Tibial artery (tissue), 4 donors: ENCODE measurements at places on chromosomes 16 and 17.
A peak's percentile ranks its signal among the peaks of the same experiment; 100 is the strongest.

GRCh38 chr16:68488554-68488953, 40.2 kb upstream of the SMPD3 start:
- H3K4me3 ChIP-seq = no peak overlapping the region
- peaks cover 38% of the 10 kb centered on the region for H3K27me3 ChIP-seq
- no peak for DNase-seq
- no peak overlapping the region for H3K27ac ChIP-seq
- no peaks in the 10 kb centered on the region for H3K36me3 ChIP-seq

DNA sequence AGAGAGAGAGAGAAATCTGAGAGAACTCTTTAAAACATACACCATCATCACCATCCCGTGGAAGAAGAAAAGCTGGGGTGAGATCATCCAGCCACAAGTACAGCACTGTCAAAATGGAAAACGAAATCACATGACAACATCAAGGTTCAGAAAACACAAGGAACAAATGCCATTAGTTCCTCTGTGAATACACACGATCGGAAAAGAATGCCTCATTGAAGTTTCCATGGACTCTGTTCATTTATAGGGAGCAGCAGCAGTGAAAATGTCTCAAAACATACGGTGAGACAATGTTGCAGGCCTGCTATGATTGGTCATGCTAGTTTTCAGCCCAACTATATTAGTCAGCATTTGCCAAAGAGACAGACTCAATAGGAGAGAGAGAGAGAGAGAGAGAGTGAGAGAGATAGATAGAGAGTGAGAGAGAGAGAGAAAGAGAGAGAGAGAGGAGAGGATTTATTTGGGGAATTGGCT, 4.4 kb downstream of the CFAP97D1 start:
- no peaks in the 10 kb centered on the region for H3K36me3 ChIP-seq
- H3K4me3 ChIP-seq = no peak overlapping the region
- no peak overlapping the region for H3K27ac ChIP-seq
- H3K27me3 ChIP-seq = peaks cover 4% of the 10 kb centered on the region
- H3K4me1 ChIP-seq = no peaks in the 10 kb centered on the region
- no peak for DNase-seq

- H3K4me1 ChIP-seq = peaks cover 11% of the 10 kb centered on the region
- DNase-seq = no peak
- H3K27me3 ChIP-seq = no peaks in the 10 kb centered on the region
- H3K27ac ChIP-seq = no peak overlapping the region
- no peak overlapping the region for H3K4me3 ChIP-seq
- no peaks in the 10 kb centered on the region for H3K36me3 ChIP-seq
These were observed 35.8 kb downstream of the METRNL start for GRCh38 chr17:83115202-83115651.

DNA sequence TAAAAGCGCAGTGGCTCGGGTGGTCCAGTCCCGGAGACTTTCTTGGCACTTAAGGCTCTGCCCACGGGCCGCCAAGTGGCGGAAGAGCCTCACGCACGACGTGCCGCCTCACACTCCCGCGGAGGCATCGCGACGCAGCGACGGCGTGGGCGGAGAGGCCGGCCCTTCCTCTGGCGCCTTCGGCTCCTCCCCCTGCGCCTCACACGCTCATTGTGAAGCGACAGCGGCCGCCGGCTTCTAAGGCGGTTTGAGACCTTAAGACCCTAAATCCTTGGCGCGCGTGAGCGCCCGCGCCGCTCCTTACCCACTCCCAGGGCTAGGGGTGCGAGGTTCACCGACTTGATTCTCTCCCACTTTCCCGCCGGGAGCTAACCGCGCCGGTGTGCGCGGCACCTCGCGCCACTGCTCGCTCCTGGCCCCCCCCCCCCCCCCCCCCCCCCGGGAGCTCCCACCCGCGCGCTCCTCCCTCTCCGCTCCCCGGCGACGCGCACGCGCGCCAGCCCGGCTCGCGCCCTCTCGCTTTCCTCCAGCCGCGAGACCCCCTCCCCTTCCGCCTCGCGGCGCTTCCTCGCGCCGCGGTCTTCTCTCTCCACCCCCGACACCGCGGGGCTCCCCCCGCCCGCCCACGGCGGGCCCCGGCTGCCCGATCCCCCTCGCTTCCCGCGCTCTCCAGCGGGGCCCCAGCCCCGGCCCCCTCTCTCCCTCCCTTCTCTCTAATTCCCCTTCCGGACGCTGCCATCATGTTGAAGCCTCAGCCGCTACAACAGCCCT, at the start of gene ATXN2L:
Gene ATXN2L, plus strand, starts transcription at position 480 of the 771 bp plus-strand sequence. Its CDS starts 261 bp downstream, at position 741.
- H3K27me3 ChIP-seq = no peaks in the 10 kb centered on the region
- peak within 1 kb of the TSS; percentile 89 for H3K4me3 ChIP-seq
- H3K36me3 ChIP-seq = peaks cover 21% of the 10 kb centered on the region

DNA sequence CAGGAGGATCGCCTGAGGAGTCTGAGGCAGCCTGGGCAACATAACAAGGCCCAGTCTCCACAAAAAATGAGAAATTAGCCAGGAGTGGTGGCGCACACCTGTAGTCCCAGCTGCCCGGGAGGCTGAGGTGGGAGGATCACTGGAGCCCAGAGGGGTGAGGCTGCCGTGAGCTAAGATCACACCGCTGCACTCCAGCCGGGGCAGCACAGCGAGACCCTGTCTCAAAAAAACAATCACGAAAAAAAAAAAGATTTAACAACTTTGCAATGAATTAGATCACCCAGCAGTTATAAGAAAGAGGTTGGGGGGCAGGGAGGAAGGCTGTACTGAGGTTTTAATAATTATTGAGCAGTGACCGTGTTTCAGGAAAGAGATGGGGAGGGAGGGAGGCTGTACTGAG, 49.4 kb downstream of the RPH3AL start:
- H3K4me3 ChIP-seq = no peak overlapping the region
- H3K4me1 ChIP-seq = no peaks in the 10 kb centered on the region
- no peak for DNase-seq

DNA sequence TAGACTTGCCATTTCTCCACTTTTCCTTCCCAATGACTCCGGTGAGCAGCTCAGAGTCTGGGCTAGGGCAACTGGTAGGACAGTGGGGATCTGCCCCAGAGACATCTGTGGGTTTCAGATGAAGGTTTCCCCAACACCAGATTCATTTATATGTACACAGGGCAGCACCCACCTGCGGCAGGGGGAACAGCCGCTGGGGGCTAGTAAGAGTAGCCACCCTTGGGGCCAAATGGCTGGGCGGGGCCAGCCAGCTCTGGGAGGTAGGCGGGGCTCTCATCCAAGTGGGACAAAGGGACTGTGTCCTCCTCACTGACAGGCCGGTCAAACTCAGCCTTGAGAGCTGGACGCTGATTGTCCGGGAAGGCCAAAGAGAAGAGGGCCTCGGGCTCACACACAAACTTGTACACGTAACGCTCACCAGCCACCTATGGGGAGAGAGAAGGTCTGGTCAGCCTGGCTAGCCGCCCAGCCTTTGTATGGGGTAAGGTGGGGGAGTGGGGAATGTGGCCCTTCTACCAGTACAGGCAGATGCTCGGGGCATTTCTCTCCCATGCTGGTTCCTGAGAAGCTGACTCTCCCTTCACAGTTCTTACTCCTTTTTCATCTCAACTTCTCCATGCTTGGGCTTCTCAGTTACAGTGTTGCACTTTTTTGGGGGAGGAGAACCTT, 17.7 kb downstream of the ETV4 start:
- peaks cover 50% of the 10 kb centered on the region for H3K36me3 ChIP-seq
- H3K27ac ChIP-seq = no peak overlapping the region
- DNase-seq = no peak
- H3K4me3 ChIP-seq = no peak overlapping the region
- H3K4me1 ChIP-seq = peaks cover 15% of the 10 kb centered on the region

GRCh38 chr16:59048876-59049275, 314.8 kb upstream of the GOT2 start:
- H3K27me3 ChIP-seq = no peaks in the 10 kb centered on the region
- no peak overlapping the region for H3K27ac ChIP-seq
- H3K36me3 ChIP-seq = no peaks in the 10 kb centered on the region
- H3K4me3 ChIP-seq = no peak overlapping the region
- H3K4me1 ChIP-seq = no peaks in the 10 kb centered on the region

GRCh38 chr17:77534137-77534536, 393.4 kb downstream of the SEC14L1 start:
- no peak overlapping the region for H3K27ac ChIP-seq
- H3K4me3 ChIP-seq = no peak overlapping the region
- H3K27me3 ChIP-seq = no peaks in the 10 kb centered on the region
- no peaks in the 10 kb centered on the region for H3K36me3 ChIP-seq
- DNase-seq = no peak
- H3K4me1 ChIP-seq = no peaks in the 10 kb centered on the region

GRCh38 chr17:41651625-41652460, 27.5 kb upstream of the KRT17 start:
- peaks cover 25% of the 10 kb centered on the region for H3K4me1 ChIP-seq
- H3K4me3 ChIP-seq = peak overlapping the region; percentile 18
- no peaks in the 10 kb centered on the region for H3K27me3 ChIP-seq

GRCh38 chr16:67294938-67295361, 15.6 kb downstream of the PLEKHG4 start:
- no peak for DNase-seq
- no peaks in the 10 kb centered on the region for H3K36me3 ChIP-seq
- no peaks in the 10 kb centered on the region for H3K27me3 ChIP-seq
- no peak overlapping the region for H3K27ac ChIP-seq

DNA sequence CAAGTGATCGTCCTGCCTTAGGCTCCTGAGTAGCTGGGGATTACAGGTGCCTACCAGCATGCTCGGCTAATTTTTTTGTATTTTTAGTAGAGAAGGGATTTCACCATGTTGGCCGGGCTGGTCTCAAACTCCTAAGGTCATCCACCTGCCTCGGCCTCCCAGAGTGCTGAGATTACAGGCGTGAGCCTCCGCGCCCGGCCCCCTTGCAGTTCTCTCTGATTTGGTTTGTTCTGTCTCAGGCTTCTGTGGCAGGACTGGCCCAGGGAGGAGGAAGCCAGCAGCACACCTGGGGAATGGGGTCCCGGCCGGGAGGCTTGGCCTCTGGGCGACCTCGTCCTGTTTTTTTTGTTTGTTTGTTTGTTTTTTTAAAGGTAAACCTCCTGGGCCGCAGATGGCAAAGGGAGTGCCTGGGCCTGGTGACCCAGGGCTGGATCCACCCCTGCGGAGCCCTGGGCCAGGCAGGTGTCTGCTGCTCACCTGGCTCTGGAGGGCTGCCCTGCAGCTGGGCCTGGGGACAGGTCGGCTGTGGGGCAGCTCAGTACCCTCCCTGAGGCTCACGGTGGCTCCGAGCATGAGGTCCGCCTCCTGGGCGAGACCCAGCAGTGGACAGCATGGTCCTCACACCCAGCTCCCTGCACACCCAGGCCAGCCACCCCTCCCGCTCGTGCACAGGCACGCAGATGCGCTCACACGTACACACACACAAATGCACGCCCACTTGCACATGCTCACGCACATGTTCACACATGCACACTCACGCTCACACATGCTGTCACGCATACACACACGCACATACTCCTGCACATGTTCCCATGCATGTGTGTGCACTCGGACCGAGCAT, 3.3 kb upstream of the NUDT16L1 start:
- DNase-seq = no peak
- peaks cover 9% of the 10 kb centered on the region for H3K4me1 ChIP-seq
- peaks cover 37% of the 10 kb centered on the region for H3K36me3 ChIP-seq
- no peak overlapping the region for H3K27ac ChIP-seq
- no peak overlapping the region for H3K4me3 ChIP-seq

DNA sequence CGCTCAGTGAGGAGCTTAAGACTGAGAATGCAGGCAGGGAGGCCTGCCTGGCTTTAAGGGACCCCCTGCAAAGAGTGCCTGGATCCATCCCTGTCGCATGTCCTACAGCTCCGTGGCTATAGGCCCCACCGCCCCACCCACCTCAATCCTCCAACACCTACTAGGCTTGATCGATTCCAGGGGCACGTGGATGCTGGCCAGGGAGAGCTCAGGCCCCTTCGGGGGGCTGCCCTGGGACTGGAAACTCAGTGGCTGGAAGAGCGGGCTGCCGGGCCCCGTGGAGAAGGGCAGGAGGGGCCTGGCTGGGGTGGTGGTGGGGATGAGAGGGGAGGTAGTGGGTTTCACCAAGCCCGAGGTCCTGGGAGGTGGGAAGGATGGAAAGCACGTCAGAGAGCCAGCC, 22.2 kb downstream of the GGA3 start:
- H3K36me3 ChIP-seq = peaks cover 85% of the 10 kb centered on the region
- DNase-seq = no peak
- H3K27me3 ChIP-seq = no peaks in the 10 kb centered on the region
- H3K4me1 ChIP-seq = no peaks in the 10 kb centered on the region

DNA sequence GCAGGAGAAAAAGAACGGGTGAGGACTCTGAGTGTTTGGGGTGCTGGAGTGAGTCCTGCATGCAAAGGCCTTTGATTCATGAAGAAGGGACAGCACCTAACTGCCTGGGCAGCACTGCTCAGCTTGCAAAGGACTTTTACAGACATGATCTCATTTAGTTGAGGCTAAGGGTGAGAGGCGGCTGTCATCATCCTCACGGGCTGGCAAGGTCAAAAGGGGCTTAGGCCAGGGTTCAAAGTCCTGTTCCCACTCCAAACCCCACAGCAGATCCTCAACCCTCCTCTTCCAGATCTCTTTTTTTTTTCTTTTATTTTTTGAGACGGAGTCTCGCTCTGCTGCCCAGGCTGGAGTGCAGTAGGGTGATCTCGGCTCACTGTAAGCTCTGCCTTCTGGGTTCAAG, 4.8 kb downstream of the RHBDF2 start:
- H3K4me3 ChIP-seq = no peak overlapping the region
- H3K27ac ChIP-seq = no peak overlapping the region
- peaks cover 42% of the 10 kb centered on the region for H3K4me1 ChIP-seq
- H3K27me3 ChIP-seq = no peaks in the 10 kb centered on the region
- H3K36me3 ChIP-seq = no peaks in the 10 kb centered on the region

- H3K27me3 ChIP-seq = peaks cover 30% of the 10 kb centered on the region
- no peak for DNase-seq
- H3K4me1 ChIP-seq = no peaks in the 10 kb centered on the region
- no peak overlapping the region for H3K4me3 ChIP-seq
These were observed 42.1 kb downstream of the IKZF3 start for GRCh38 chr17:39822051-39822451.

- no peaks in the 10 kb centered on the region for H3K27me3 ChIP-seq
- H3K4me1 ChIP-seq = peaks cover 7% of the 10 kb centered on the region
- H3K36me3 ChIP-seq = no peaks in the 10 kb centered on the region
- no peak for DNase-seq
- no peak overlapping the region for H3K4me3 ChIP-seq
These were observed 32.1 kb downstream of the WSB1 start for GRCh38 chr17:27326051-27326450.

DNA sequence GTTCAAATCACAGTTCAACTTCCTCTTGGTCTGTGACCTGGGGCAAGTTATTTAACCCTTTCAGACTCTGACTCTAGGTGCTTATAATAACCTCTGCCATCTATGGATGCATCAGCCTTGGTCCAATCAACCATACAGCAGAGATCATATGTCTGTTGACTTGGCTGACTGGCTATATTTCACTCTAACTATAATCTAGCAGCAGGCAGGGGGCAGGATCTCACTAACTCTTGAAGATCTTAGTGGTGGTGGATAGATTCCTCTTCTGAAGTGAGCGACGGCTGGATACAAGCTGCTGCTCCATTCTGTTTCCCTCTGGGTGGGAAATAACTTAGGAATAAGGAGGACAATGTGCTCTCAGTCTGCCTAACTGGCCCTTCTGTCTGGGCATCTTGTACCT, 146.6 kb downstream of the SKAP1 start:
- no peaks in the 10 kb centered on the region for H3K4me1 ChIP-seq
- H3K4me3 ChIP-seq = no peak overlapping the region
- no peaks in the 10 kb centered on the region for H3K27me3 ChIP-seq
- DNase-seq = no peak
- no peak overlapping the region for H3K27ac ChIP-seq
- H3K36me3 ChIP-seq = no peaks in the 10 kb centered on the region
